ENCODE measurements at places on chromosomes 7 and 10.

DNA sequence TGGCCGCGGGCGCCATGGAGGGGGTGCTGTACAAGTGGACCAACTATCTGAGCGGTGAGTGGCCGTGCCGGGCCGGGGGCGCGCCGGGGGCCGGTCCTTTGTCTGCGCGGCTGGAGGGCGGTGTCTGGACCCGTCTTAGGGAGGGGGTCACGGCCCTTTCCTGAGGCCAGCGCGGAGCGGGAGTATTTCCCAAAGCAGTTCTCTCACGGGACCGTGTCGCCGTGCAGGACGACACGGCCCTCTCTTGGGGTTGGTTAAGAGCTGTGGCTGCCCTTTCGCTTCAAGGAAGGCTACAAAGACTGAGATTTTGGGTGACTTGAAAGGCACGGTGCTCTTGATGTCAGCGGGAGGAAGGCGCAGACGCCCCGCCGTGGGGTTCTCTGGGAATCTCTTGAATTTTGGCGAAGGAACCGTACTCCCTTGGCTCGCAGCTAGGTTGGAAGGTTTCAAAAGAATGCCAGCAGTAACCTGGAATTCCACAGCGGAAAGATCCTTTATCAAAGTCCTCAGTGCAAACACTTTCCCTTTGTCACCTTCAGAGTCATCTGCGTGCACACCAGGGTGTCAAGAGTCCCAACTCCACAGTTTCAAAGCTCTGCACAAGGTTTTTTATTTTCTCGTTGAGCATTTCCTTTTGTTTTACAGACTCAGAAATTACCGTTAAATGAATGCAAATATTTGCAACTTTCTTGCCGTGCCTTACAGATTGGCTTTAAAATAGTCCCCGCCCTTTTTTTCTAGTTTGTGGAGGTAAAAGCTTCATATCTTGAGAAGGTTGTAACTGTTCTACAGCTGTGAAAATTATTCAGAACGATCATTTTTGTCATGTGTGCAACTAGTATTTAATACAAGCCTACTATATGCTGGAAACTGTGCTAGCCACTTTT is 780 bp downstream of the PLEKHA8 start:
- DNase-seq: no peak

- DNase-seq: no peak
These were observed 178.2 kb upstream of the CSTF2T start for GRCh38 chr10:51877636-51878035.

GRCh38 chr10:7541137-7542087 is 125.4 kb downstream of the ITIH5 start:
- no peak for DNase-seq

DNA sequence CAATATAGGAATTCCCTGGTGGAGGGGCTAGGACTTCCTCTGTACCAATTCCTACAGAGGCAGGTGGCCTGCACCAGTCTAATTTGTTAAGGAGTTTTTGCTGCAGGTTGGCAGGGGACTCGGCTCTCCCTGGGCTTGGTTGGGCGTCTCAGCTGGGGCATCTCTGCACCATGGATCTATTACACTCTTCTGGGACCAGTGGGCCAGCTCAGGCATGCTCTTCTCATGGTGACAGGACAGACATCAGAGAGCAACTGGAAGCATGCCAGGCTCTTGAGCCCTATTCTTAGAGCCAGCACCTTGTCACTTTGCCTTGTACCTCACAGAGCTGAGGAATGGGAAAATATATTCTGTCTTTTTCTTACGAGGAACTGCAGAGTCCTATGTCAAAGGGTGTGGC is 74.6 kb downstream of the SH2D4B start:
- DNase-seq: no peak

DNA sequence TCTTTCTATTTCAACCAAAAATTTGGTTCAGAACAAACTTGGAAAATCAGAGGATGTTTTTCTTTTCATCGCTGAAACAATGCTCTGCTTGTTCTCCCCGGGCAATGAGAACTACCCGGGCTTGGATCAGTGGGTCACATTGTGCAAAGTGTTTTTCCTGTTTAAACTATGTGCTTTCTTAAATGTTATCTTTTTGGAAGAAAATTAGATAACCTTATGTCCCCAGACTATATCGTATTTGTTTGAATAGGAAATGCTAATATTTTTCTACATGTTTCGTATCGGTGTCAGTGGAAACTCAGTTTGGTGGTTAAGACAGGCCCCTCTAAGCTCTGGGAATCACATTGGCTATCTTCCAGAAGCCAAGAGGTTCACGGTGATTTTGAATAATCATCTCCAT is 319.5 kb upstream of the NFE2L3 start:
- DNase-seq: no peak

GRCh38 chr10:8416760-8417159 is 362.3 kb downstream of the GATA3 start:
- no peak for DNase-seq

GRCh38 chr10:71094712-71095390 is 117.5 kb upstream of the UNC5B start:
- peak; percentile 19 for DNase-seq

- DNase-seq: no peak
These were observed 9.0 kb upstream of the RSBN1L start for GRCh38 chr7:77687100-77687746.

- no peak for DNase-seq
These were observed 175.8 kb upstream of the PRKCQ start for GRCh38 chr10:6755781-6756460.

DNA sequence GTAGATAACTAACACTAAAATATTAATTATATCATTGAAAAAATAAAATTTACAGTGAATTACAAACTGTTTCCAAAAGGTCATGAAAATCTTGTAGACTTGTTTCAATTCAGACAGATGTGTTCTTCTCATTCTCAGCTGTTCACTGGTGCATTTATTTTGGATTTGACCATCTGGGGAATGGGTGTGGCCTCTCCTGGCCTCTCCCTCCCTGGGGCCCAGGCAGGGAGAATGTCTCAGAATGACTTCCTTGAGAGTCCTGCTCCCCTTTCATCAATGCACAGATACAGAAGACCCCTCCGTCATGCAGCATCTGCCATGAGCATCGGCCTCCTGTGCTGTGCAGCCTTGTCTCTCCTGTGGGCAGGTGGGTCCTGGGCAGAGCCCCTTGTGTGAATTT is 192.8 kb upstream of the PRSS58 start:
- no peak for DNase-seq

GRCh38 chr7:74511345-74511744 is 57.6 kb downstream of the GTF2IRD1 start:
- DNase-seq: no peak

DNA sequence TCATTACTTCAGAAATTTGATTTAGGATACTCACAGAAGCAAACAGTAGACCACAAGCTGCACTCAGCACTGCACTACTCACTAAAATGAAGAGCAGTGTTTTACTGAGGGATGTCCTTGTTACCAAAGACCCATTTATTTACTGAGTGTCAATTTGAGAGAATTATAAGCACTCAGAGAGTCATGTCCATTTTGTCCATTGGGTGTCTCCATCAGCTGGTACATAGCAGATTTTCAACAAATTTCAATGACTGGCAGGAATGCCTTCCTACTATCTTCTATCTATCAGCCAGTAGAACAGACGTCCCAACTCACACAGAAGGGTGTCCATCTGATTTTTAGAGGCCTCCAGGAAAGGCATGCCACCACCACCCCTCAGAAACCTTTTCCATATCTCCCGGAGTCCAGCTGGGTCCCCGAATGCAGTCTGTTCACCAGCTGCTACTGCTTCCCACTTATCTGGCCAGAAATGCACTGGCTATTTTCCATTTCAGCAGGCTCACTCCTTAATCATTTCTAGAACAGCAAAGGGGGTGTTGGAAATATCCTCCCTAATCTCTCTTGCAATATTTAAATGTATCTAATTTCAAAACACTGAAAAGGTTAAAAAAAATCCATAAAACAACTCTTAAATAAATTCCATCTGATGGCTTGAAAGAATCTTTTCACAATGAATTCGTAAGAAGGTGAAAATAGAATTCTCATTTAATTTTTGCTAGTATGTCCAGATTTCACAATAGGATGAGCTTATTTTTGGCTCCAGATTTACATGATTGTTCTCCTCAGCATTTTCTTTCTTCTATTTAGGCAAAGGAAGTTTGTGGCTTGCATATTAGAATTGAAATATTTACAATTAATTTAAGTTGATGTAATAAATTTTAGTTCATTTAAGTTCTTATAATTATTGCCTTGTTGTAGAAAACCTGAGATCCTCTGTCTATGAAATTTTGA is 1164.0 kb upstream of the CELF2 start:
- no peak for DNase-seq

DNA sequence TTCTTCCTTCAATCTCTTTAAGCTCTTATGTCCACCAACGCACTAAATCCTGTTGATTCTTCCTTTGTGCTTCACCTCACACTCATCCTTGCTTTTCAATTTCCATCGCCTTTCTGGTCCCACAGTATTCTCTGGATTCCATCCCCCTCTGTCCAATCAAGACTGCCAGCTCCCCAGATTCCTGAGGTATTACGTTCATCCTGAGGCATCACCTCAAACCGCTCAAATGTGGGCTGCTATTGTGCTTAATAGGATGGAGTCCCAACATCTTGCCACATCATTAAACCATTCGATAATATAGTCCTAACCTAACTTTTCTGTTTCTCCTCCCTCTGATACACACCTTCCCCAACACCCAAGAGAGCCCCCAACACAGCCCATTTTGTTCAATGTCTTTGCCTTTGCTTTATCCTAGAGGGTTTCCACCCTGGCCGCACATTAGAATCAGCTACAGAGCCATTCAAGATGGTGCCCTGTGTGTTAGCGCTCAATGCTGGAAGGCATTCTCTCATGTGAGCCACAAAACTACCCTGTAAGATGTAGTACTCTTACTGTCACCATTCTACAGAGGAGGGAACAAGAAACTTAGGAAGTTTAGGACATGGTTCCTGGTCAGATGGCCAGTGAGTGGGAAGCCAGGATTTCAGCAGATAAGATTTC is 79.5 kb upstream of the LEP start:
- DNase-seq: no peak

DNA sequence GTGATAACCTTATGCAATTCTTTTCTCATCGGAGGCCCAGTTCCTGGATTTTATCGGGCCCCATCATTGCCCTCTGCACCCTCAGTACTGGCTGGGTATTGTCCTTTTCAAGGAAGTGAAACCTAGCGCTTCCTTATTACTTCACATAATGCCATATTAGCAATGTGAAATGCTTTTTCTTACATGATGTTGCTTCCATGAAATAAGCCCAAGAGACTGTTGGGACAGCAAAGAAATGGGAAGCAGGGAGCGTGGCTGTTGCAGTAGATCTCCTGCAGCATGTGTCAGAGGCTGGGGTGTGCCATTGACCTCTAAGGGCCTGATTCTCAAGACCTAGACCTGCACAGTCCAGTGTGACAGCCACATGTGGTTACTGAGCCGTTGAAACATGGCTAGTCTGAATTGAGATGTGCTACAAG is 8.1 kb downstream of the CHN2 start:
- DNase-seq: no peak

DNA sequence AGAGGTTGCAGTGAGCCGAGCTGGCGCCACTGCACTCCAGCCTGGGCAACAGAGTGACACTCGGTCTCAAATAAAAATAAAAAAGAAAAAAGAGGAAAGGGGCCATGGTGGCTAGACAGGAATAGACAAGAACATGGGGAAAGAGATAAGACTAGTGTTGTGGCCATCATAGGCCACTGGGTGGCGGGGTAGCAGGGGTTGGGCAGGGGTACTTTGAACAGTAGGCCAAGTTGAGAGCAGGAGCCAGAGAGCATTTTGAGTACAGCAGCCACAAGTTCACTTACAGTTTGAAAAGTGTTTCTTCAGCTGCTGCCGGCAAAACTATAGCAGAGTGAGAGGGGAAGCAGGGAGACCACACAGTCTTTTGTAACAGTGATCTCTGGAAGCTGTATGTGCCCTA is 656.0 kb downstream of the CNTNAP2 start:
- DNase-seq: no peak

GRCh38 chr7:17640730-17641377 is 299.4 kb downstream of the SNX13 start:
- DNase-seq: peak; percentile 15

DNA sequence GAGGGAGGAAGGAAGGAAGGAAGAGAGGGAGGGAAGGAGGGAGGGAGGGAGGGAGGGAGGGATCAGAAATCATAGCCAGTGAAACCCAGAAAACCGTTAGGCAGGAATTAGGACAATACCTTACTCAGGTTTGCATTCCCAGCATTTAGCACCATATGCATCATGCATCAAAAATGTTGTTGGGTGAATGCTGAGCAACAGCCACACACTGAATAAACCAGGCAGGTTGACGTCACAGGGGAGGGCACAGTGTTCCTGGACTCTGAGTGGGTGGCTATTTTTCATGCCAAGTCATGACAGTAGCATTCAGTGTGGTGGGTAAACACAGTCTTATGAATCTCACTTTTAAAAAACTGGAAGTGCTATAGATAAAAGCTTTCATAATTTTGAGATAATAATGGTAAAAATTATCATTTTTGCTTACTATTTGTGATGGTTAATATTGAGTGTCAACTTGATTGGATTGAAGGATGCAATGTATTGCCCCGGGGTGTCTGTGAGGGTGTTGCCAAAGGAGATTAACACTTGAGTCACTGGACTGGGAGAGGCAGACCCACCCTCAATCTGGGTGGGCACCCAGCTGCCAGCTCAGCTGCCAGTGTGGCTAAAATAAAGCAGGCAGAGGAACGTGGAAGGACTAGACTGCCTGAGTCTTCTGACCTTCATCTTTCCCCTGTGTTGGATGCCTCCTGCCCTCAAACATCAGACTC is 199.1 kb upstream of the PRKCQ start:
- DNase-seq: no peak

GRCh38 chr10:114684822-114685209 is 26.7 kb upstream of the ABLIM1 start:
- DNase-seq: no peak

- DNase-seq: no peak
These were observed 430.9 kb downstream of the ACTR3B start for GRCh38 chr7:153190452-153190851.

DNA sequence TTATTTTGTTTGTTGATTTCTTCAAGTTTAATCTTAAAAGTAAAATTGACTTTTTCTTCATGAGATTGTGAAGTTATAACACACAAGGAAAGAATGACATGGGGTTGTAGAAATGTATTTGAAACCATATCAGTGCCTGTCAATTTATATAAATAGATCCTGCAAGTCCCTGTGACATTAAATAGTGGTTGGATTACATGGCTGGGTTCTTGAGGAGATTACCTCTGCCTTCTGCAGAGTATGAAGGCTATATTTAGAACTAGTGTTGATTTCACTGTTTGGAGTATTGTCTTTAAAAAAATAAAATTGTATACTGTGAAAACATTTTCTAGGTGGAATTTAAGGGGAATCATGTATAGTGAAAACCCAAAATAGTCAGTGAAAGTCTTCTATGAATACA is 385.8 kb upstream of the SMIM30 start:
- DNase-seq: no peak
